GF-D8 (cell line): ENCODE measurements at places on chromosomes 6 and 20.

GRCh38 chr20:46820682-46821081 is 74.0 kb upstream of the EYA2 start:
- DNase-seq, result no peak

DNA sequence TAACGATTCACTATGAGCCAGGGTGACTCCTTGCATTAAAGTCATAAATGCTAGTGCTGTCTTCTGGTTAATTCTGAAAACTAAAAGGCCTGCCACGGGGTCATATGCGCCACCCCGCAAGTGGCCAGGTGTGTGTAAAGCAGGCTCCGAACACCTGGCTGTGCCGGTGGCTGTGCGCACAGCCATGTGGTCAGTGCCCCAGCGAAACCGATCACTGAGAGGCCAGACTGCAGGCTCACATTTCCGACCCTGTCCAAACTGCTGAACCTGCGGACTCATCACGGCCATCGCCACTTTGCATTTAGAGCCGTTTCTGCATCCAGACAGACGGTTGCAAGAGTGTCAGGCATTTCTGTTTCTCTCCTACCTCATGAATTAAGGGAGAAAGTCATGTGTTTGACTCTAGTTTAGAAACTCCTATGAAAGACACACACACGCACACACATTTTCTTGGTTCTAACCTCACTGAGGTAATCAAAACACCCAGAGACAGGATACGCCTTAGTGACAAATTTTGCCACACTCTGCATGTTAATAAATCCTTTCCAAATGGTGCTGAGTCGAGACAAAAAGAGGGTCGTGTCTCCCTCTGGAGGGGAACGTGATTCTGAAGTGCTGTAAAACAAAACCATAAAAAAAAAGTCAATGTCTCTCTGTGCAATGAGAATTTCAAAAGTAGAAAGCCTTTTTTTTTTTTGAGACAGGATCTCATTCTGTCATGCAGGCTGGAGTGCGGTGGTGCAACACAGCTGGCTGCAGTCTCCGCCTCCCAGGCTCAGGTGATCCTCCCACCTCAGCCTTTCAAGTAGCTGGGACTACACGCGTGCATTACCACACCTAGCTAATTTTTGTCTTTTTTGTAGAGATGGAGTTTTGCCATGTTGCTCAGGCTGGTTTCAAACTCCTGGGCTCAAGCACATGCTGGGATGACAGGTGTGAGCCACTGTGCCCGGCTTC is 31.0 kb upstream of the TCFL5 start:
- no peak for DNase-seq

- DNase-seq, result peak; percentile 29
These were observed 868 bp downstream of the SRSF3 start for GRCh38 chr6:36594816-36595643.

DNA sequence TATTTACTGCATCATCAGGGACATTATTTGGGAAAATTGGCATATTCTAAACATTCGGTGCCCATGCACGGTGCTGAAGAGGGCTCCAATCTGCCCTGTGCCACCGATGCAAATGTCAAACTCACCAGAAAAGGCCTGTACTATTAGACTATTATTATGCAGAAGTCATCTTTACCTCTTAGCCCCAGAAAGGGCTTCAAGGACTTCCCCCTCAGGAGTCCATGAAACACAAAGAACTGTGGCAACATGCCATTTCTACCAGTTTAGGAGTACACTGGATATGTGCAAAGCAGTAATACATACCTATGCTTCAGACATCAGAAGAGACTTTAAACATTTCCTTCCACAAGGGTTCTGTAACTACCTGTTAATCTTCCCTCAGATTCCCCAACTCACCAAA is 8.6 kb downstream of the DIDO1 start:
- no peak for DNase-seq

- no peak for DNase-seq
These were observed 21.6 kb upstream of the LMBRD1 start for GRCh38 chr6:69818223-69818930.

- DNase-seq, result no peak
These were observed 179.9 kb upstream of the TAB2 start for GRCh38 chr6:149137594-149137993.

- DNase-seq, result no peak
These were observed 29.5 kb upstream of the SDHAF4 start for GRCh38 chr6:70537266-70537665.

- no peak for DNase-seq
These were observed 1.7 kb downstream of the NECAB3 start for GRCh38 chr20:33672426-33673113.

GRCh38 chr6:49339096-49339495 is 124.0 kb downstream of the MMUT start:
- no peak for DNase-seq

GRCh38 chr6:43924222-43924702 is 154.3 kb downstream of the VEGFA start:
- DNase-seq, result peak; percentile 51

GRCh38 chr6:16712931-16713484 is 48.3 kb downstream of the ATXN1 start:
- peak; percentile 84 for DNase-seq

DNA sequence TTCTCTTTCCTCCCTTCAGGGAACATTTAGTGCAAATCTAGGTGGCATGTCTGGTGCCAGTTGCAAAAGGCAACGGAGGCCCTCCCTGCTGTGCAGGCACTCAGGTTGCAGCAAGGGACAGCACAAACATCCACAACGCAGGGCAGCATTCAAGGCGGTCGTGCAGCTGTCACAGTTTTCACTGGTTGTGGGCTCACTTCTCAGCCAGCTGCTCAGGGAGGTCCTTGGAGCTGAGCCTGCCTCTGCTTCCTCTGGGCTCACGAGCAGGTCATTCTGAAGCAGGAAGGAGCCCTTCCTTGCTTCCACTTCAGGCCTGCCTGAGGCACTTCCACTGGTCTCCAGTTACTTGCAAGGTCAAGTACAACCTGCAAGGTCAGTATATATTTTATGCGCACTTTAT is 3.8 kb upstream of the NPEPL1 start:
- DNase-seq, result peak; percentile 60

GRCh38 chr20:38645980-38646858 is 44.6 kb downstream of the ARHGAP40 start:
- DNase-seq, result peak; percentile 31

DNA sequence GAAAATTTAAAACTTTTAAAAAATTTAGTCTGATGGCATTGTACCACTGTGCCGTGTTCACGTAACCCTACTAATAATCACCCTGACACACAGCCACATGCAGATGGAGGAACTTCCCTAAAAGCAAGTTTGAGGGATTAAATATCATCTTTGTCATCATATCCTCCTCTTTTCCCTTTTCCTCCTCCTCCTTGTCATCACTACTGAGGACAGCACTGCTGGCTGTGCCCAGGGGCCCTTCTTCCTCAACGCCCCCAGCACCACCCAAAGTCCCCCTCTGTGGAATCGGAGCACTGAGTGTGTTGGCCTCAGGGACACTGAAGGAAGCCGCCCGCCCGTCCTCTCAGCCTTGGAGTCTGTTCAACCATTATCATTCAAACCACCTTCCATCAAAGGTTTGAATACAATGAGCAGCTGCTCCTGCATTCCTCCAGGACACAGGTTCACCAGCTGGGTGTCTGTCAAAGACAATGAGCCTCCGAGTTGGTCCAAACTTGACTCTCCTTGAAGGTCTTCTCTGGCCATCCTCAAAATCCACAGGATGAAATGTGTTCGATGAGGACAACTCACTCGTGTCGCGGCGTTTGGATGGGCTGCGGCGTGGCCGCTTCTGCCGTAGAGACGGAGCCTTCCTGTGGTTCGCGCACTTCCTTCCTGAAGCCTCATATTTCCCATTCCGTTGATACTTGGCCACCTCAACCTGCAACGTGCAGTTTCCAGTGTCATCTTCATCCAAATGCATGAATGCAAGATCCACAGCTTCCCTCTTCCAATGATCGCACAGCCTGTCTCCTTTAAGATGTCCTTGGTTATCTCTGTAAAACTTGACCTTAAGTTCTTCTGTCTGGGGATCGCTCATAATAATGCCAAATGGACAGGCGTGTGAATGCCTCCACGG is 23.3 kb downstream of the NQO2 start:
- peak; percentile 70 for DNase-seq

DNA sequence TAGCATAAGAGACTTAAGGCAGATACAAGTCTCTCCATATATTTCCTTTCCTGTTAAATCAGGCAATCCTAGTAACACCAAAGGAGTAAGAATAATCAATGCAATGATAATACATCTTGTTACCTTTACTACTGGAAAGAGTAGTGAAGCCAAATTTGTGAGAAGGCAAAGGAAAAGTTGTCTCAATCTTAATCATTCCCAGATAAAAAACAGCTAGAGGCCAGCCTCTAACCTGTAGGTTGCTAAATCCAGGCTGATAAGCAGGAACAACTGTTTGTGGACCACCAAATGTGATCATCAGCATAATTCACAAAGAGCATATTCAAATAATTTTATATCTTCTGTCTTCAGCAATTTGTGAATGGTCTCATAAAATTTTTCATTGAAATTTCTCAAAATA is 189.2 kb upstream of the ADGRB3 start:
- no peak for DNase-seq

DNA sequence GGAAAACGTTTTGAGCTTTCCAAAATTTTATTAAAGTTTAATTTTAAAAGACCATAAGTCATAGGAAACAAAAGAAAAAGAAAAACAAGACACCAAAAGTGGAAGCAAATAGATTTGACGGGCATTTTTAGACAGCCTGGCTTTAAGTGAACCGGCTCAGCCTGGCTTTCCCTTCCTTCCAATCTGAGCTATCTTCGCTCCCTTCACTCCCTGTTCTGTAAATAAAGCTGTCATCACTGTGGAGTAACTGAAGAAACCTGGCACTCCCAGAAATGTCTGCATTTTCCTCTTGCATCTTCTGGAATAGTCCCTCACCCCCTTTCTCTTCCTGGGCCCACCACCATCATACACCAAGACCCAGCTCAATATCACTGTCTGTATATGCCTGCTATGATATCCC is 131.9 kb downstream of the IMPG1 start:
- no peak for DNase-seq

GRCh38 chr6:79040083-79040482 is 38.0 kb downstream of the PHIP start:
- no peak for DNase-seq
